ENCODE measurements at places on chromosomes 7 and 10.

GRCh38 chr7:135368416-135369186 is 135.0 kb downstream of the STRA8 start:
- no peak overlapping the region for H3K4me3 ChIP-seq
- DNase-seq, result no peak
- H3K27me3 ChIP-seq, result no peaks in the 10 kb centered on the region
- H3K36me3 ChIP-seq, result peaks cover 21% of the 10 kb centered on the region
- no peak overlapping the region for H3K27ac ChIP-seq
- peaks cover 6% of the 10 kb centered on the region for H3K4me1 ChIP-seq

DNA sequence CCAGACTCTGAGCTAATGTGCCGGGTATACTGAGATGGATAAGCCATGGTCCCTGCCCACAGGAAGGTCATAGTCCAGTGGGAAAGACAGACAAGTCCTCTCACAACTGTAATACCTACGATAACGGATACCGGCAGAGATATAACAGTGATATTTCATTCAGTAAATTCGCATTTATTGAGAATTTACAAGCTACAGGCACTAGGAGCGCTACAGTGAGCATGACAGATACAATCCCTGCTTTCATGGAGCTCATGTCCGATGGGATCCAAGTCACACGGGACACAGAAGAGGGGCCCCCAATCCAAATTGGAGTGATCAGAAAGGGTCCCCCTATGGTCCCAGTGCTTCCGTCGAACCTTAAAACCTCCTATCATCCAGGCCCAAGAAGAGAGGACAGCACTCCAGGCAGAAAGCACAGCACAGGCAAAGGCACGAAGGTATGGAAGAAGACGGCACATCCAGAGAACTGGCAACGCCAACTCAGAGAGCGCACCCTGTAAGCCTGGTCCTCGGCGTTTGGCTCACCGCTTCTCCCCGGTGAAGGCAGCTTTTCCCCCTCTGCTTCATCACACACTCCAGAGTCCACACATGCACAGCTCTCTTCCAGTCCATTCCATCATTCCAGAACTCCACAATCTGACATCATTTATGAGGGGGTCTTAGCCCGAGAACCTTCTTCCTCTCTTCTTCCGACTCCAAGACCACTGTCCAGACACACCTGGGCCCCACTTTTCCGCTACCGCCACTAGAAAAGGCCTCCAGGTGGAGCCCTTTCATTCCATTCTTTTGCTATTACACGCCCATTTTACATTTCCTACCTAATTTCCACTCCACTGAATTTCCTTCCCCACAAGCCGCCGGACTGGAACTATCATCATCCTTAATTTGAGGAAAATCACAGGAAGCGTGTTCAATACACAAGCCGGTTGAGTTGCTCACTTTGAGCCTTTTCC is 47.8 kb upstream of the NKX2-3 start:
- no peak overlapping the region for H3K4me3 ChIP-seq
- H3K36me3 ChIP-seq, result no peaks in the 10 kb centered on the region
- no peaks in the 10 kb centered on the region for H3K4me1 ChIP-seq
- DNase-seq, result no peak
- H3K27me3 ChIP-seq, result peaks cover 97% of the 10 kb centered on the region

DNA sequence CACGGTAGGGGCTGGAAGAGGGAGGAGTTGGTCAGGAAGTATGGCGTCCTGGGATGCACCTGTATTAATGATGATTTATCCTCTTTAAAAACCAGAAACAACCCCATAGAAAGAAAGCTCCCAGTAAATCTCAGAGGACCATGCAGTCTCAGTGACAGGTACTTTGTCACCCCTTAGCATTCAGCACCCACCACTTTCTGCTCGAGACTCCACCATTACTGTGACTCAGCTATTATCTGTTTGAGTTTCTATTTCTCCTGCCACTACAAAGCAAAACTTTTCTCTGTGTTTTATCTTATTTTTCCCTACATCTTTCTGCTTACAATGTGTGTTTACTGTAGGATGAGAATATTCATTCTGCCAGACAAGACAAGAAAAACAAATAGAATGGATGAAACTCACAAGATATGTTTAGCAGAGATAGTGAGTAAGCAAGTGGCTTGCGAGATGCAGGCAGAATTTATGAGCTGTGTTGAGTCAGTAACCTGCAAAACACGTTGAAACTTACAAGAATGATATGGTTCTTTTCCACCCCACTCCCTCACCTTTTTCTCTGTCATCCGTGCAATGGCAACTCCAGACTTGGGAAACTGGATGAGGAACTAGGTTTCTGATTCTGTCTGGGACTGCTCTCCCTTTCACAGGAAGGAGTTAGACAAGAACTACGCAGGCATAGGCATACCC is 127.1 kb downstream of the AOAH start:
- H3K36me3 ChIP-seq, result no peaks in the 10 kb centered on the region
- no peak for DNase-seq
- H3K27me3 ChIP-seq, result peaks cover 3% of the 10 kb centered on the region
- no peak overlapping the region for H3K4me3 ChIP-seq

- peaks cover 66% of the 10 kb centered on the region for H3K36me3 ChIP-seq
- no peaks in the 10 kb centered on the region for H3K4me1 ChIP-seq
- DNase-seq, result no peak
- no peak overlapping the region for H3K4me3 ChIP-seq
These were observed 18.9 kb downstream of the RCC1L start for GRCh38 chr7:75054744-75055143.

GRCh38 chr7:137626469-137627067 is 220.2 kb downstream of the DGKI start:
- H3K4me3 ChIP-seq, result no peak overlapping the region
- H3K27ac ChIP-seq, result no peak overlapping the region
- no peaks in the 10 kb centered on the region for H3K27me3 ChIP-seq
- no peaks in the 10 kb centered on the region for H3K36me3 ChIP-seq

- H3K4me3 ChIP-seq, result no peak overlapping the region
- no peak overlapping the region for H3K27ac ChIP-seq
- H3K36me3 ChIP-seq, result peaks cover 64% of the 10 kb centered on the region
- no peaks in the 10 kb centered on the region for H3K27me3 ChIP-seq
- no peaks in the 10 kb centered on the region for H3K4me1 ChIP-seq
- DNase-seq, result no peak
These were observed 36.7 kb upstream of the NFKB2 start for GRCh38 chr10:102358712-102359382.

GRCh38 chr7:2283074-2283473 is 31.2 kb downstream of the SNX8 start:
- H3K27me3 ChIP-seq, result no peaks in the 10 kb centered on the region
- no peak overlapping the region for H3K4me3 ChIP-seq
- DNase-seq, result no peak
- H3K27ac ChIP-seq, result peak overlapping the region; percentile 94
- peaks cover under 1% of the 10 kb centered on the region for H3K36me3 ChIP-seq

GRCh38 chr10:85492684-85493083 is 873.9 kb downstream of the GRID1 start:
- no peak overlapping the region for H3K27ac ChIP-seq
- no peaks in the 10 kb centered on the region for H3K4me1 ChIP-seq
- H3K36me3 ChIP-seq, result no peaks in the 10 kb centered on the region
- no peak for DNase-seq
- no peaks in the 10 kb centered on the region for H3K27me3 ChIP-seq

- no peak for DNase-seq
- peaks cover 13% of the 10 kb centered on the region for H3K27me3 ChIP-seq
- peaks cover 10% of the 10 kb centered on the region for H3K4me1 ChIP-seq
- no peaks in the 10 kb centered on the region for H3K36me3 ChIP-seq
- no peak within 1 kb of the TSS for H3K4me3 ChIP-seq
- H3K27ac ChIP-seq, result no peak within 1 kb of the TSS
These were observed at the start of gene SRGN for GRCh38 chr10:69087590-69088470. TSS of gene SRGN (plus strand) at chr10:69088103. CDS start at chr10:69088158, 55 bp downstream.

GRCh38 chr10:122702275-122702674 is 2.6 kb upstream of the C10orf120 start:
- DNase-seq, result no peak
- no peaks in the 10 kb centered on the region for H3K4me1 ChIP-seq

- DNase-seq, result no peak
- no peaks in the 10 kb centered on the region for H3K4me1 ChIP-seq
- peaks cover 56% of the 10 kb centered on the region for H3K27me3 ChIP-seq
- H3K27ac ChIP-seq, result no peak overlapping the region
These were observed 5.4 kb upstream of the GRM8 start for GRCh38 chr7:127258111-127258510.

DNA sequence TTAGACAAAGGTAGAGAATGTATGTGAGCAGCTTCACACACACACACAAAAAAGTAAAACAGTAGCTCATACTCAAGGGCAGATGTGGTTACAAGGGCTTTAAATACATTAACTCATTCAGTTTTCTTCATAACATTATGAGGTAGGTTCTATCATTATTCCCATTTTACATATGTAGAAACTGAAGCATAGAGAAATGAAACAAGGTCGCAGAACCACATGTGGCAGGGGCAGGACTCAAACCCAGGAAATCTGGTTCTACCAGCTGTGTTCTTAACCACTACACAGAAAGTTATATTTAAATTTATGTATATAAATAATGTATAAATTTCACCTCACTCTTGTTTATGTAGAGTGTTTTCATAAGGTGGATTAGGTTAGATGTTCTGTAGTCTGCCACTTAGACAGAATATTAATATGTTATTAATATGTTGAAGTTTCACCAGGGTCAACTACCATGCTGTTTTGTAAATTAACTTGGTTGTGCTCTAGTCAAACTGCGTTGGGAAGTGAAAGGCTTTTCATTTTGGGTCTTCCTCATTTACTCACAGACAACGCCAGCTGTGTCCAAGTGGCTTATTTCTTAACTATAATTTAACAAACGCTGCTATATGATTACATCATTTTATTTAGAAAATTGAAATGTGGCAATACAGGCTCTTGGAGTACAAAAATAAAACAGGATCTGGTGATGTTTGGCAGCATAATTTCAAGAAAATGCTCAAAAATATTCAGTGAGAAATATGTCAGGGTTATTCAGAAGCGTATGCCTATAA is 138.4 kb downstream of the MDFIC start:
- no peak overlapping the region for H3K27ac ChIP-seq
- H3K27me3 ChIP-seq, result no peaks in the 10 kb centered on the region
- DNase-seq, result no peak
- no peak overlapping the region for H3K4me3 ChIP-seq
- no peaks in the 10 kb centered on the region for H3K36me3 ChIP-seq
- H3K4me1 ChIP-seq, result no peaks in the 10 kb centered on the region

DNA sequence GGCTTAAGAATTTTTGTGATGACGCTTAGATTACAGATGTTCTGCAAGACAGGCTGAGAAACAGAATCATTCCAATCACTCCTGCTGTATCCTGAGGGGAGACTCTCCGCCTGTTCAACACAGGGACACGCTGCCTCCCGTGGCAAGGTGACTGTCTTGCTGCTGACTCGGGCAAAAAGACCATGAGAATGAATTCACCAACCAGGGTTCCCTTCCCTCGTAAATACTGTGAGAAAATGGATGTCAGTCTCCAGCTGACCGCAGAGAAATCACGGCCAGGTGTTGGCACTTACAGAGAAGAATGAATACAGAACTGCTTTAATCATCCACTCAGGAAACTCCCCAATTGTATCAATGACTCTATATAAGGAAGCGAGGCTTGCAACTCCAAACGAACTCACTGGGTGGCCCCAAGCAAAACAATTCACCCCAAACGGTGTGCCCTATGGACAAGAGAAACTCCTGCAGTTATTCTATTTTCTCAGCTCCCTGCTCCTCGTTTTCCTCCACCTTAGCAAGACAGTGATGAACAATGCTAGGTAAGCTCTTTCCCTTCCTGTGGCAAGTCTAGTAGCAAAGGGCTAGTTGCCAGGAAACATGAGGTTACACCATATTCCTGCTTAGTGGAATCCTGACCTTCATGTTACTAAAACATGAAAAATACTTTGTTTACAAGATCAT is 22.8 kb downstream of the GNA12 start:
- DNase-seq, result no peak
- peaks cover 37% of the 10 kb centered on the region for H3K36me3 ChIP-seq
- no peak overlapping the region for H3K4me3 ChIP-seq
- H3K27me3 ChIP-seq, result no peaks in the 10 kb centered on the region
- H3K4me1 ChIP-seq, result peaks cover 61% of the 10 kb centered on the region

- peaks cover 5% of the 10 kb centered on the region for H3K36me3 ChIP-seq
- H3K4me1 ChIP-seq, result peaks cover 40% of the 10 kb centered on the region
- DNase-seq, result no peak
- no peak overlapping the region for H3K27ac ChIP-seq
- no peak overlapping the region for H3K4me3 ChIP-seq
- H3K27me3 ChIP-seq, result peaks cover 11% of the 10 kb centered on the region
These were observed 93.4 kb upstream of the AUTS2 start for GRCh38 chr7:69504733-69505420.

- no peaks in the 10 kb centered on the region for H3K36me3 ChIP-seq
- H3K27me3 ChIP-seq, result no peaks in the 10 kb centered on the region
- H3K4me1 ChIP-seq, result peaks cover 5% of the 10 kb centered on the region
- H3K27ac ChIP-seq, result no peak overlapping the region
- H3K4me3 ChIP-seq, result no peak overlapping the region
These were observed 51.3 kb downstream of the MDFIC start for GRCh38 chr7:114973147-114973546.

GRCh38 chr7:137820677-137821420 is 25.9 kb downstream of the DGKI start:
- H3K27ac ChIP-seq, result no peak overlapping the region
- peak; percentile 33 for DNase-seq
- peaks cover 34% of the 10 kb centered on the region for H3K27me3 ChIP-seq
- H3K36me3 ChIP-seq, result no peaks in the 10 kb centered on the region

DNA sequence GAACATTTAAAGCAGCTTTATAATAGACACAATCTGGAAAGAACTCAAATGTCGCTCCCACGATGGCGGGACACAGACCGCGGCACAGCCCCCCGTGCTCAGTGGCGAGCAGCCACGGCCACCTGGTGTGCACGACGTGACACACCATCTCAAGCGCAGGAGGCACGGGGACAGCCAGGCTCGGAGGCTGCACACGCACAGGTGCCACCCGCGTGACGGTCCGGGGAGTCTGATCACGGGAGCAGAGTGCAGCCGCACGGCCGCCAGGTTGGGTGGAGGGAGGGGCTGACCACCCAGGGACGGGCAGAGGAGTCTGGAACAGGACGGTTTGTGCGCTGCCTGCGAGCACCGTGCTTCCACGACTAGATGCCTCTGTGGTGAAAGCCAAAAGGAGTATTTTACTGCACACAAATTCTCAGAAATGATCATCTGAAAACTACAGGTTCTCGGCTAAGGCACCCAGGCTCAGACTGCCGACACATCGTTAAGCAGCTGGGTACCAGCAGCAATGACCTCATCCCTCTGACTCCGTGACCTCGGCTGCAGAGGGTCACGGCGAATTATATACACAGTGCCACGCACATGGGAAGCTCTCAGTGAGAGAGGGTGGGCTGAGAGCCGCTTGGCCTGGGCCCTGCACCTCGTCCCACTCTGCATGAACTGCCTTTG is 7.5 kb upstream of the GPER1 start:
- peak overlapping the region; percentile 48 for H3K4me3 ChIP-seq
- no peaks in the 10 kb centered on the region for H3K36me3 ChIP-seq
- no peaks in the 10 kb centered on the region for H3K27me3 ChIP-seq
- peak overlapping the region; percentile 89 for H3K27ac ChIP-seq

GRCh38 chr10:63644418-63645142 is 123.4 kb downstream of the REEP3 start:
- no peaks in the 10 kb centered on the region for H3K36me3 ChIP-seq

GRCh38 chr7:45001138-45001694 is 1.2 kb downstream of the CCM2 start:
- H3K27me3 ChIP-seq, result no peaks in the 10 kb centered on the region
- peak overlapping the region; percentile 94 for H3K4me3 ChIP-seq
- DNase-seq, result no peak

- H3K27ac ChIP-seq, result no peak overlapping the region
- H3K4me1 ChIP-seq, result no peaks in the 10 kb centered on the region
- H3K36me3 ChIP-seq, result no peaks in the 10 kb centered on the region
- DNase-seq, result no peak
- peaks cover 5% of the 10 kb centered on the region for H3K27me3 ChIP-seq
These were observed 67.8 kb downstream of the GPR37 start for GRCh38 chr7:124697746-124698145.

Data from nephron progenitor cell (in vitro differentiated cells).